Fibroblast of mammary gland (primary cell): ENCODE measurements at places on chromosomes 5 and 9.
A peak's percentile ranks its signal among the peaks of the same experiment; 100 is the strongest.

DNA sequence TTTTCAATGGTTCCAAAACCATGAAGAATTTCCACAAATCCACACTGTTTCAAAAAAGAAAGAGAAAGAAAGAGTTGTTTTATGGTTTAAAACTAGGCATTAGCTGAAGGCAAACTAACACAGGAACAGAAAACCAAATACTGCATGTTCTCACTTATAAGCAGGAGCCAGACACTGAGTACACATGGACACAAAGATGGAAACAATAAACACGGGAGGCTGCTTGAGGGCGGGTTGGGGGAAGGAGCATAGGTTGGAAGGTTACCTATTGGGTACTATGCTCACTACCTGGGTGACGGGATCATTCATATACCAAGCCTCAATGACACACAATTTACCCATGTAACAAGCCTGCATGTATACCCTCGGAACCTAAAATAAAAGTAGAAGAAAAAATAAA is 45.0 kb downstream of the SEMA6A start:
- DNase-seq = no peak

DNA sequence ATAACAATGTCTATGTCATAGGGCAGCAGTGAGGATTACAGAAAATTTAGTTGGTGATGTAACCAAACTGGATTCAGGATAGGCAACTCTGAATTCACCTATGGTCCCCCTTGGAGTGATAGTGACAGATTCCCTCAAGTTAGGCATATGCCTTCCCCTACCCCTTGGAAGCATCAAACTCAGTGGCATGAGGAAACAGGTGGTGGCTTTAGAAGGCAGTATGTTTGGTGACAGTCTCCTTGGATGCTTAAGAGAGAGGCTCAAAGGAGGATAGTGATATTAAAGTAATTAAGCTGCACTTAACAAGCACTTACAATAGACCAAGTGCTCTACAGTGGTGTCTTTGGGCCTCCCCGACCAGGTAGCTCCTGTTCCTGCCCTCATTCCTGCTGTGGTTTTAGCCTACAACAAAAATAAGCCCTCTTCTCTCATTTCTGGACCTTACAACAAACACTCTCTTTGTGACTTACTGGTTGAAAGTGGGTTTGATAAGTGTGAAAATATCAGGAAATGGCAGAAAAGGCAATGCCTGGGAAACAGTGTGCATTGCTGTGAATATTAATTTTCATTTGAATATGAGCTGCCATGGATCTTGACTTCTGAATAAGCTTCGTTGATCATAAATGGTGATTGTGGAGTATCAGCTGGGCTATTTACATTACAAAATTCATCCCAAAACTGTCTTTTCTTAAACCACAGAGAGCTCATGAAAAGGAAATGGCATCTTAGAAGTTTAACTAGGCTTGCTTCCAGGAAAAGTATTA is 29.2 kb downstream of the NR4A3 start:
- no peak for DNase-seq

DNA sequence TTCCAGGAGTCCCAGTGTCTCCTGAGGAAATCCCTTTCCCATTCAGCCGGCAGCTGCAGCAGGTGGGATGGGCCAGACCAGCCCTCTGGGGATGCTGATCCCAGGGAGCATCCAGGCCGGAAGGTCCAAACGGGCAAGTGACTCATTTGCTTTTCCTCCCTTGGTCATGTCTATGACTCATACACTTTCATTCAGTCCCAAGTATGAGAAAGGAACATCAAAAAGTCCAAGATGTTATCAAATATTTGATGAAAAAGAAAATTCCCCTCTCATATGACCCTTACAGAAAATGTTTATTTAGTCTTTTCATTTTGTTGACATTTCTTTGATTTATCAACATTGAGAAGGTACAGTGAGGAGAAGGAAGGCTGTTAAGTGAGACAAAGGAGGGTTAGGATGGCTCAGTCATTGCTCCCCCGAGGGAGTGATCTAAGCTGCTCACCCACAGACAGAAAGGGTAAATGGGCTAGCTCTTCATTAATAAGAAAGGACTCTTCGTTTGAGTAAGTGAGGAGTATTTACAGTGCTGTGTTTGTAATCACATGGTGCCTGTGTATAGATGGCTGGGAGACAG is 117.6 kb upstream of the ANKRD55 start:
- DNase-seq = peak; percentile 96

DNA sequence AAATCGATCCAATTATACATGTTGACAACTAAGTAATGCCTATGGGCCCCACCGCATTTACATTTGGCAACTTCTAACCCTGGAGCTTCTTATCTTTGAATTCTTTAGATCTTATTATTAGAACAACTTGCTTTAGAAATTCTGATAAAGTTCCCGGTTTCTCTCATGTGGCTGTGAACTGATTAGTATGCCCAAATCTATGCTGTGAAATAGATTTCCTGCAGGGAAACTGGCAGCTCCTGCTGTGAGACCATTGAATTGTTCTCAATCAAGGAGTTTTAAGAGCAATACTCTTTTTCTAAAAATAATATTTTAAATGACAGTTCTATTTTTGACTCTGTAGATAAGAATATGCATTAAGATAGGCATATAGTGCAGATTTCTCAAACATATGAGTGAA is 177.5 kb downstream of the GABRB2 start:
- DNase-seq = no peak

GRCh38 chr9:90659650-90660364 is 17.2 kb upstream of the DIRAS2 start:
- peak; percentile 46 for DNase-seq

GRCh38 chr9:91033270-91033669 is 231.7 kb downstream of the SYK start:
- no peak for DNase-seq

- no peak for DNase-seq
Observed at GRCh38 chr9:131365546-131365945, 28.3 kb upstream of the PRRC2B start.
